ENCODE measurements at places on chromosomes 7 and 10.

DNA sequence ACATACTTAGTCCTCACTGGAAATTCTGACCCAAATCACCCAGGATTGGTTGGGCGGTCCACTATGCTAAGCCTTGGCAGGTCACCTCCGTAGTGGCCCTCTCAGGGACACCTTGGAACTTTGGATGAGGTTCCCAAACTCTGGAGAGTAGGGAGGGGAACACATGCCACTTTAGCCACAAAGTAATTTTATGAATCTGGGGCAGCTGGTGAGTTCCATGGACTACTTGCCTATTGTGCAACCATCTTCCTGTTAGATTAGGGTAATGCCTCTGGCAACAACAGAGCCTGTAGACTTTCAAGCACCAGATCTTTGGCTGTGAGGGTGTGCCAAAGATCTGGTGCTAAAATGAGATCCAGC lies 77.7 kb downstream of the ITGB8 start:
- no peak for DNase-seq

- DNase-seq = no peak
These were observed 271.7 kb downstream of the TRIL start for GRCh38 chr7:28686418-28686800.

DNA sequence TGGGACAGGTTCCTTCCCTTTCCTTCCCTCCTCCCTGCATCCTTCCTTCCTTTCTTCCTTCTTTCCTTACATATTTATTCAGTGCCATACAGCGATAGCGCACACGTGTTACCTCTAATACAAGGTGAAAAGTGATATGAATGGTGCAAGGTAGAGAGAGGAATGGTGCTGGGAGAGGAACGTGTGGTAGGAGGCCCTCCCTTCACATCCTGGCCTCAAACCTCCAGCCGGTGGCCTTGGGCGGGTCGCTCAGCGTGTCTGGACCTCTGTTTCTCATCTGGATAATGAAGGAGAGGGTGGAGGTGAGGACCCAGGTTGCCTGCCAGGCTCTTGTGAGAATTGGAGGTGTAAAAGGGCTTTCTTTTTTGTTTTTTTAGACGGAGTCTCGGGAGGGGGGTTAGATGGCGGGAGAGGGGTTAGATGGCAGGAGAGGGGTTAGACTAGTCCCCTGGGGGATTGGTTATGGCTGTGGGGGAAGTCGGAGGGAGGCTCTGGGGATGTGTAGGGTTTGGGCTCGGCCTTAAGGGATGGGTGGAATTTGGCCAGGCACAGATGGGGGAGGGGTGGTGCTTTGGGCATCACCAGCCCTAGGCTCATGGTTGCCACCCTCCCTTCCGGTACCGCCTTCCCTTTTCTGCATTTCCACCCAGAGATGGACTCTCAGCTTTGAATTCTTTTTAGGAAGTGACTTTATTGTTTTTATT lies 14.9 kb downstream of the CHST3 start:
- DNase-seq = peak; percentile 14

GRCh38 chr7:16098585-16099179 lies 322.7 kb downstream of the CRPPA start:
- DNase-seq = no peak

DNA sequence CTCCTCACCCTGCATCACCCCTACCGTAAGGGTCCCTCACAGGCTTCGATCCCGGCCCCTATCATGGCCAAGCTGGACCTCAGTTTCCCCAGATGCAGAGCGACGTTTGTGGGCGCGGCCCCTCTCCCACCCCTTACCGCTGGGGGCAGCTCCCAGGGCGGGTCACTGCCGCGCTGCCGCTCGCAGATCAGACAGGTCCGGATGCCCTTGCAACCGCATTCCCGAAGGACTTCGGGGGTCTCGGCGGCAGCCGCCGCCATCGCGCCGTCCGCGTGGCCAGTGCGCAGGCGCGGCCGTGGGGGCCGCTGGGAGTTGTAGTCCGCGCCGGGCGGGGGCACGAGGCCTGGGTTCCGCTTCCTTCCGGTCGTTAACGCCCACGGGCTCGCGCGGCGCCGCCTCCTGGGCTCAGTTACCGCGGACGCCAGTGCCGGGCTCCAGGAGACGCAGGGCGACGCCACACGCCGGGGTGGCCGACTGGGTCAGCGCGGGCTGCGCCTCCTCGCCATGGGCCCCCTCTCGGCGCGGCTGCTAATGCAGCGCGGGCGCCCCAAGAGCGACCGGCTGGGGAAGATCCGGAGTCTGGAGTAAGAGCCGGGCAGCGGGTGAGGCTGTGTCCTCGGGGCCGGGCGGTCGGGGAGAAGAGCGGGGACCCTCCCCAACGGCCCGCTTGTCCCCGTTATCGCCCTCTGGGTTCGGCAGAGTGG lies at the start of the genes ALKBH4 and LRWD1:
TSS of gene ALKBH4 (minus strand) at position 287 of the 704 bp plus-strand sequence. CDS start at position 260, 27 bp downstream.
TSS of gene LRWD1 (plus strand) at position 408 of the 704 bp plus-strand sequence. CDS start at position 505, 97 bp downstream.
- DNase-seq = peak; percentile 99

DNA sequence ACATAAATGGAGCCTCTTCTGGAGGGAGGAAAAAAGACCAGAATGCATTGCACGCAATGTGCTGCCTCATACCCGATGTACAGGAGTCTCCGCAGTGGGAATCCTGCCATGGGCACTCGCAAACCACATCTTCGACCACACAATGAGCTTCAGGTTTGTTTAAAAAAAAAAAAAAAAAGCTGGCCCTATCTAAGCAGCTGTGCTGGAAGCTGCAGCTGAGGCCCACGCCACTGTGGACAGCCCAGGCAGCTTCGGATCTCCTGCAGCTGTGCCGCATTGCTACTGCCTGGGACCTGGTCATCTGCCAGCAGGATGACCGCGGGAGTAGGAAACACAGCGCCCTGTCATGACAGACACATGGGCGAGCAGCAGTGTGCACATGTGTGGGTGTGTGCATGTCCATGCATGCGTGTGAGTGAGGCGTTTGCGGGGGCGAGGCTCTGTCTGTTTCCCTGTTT lies 26.0 kb downstream of the EN2 start:
- DNase-seq = peak; percentile 50

GRCh38 chr7:116265881-116266280 lies 55.5 kb downstream of the TES start:
- no peak for DNase-seq

- DNase-seq = no peak
These were observed 277.3 kb downstream of the SDK1 start for GRCh38 chr7:3578399-3578798.

DNA sequence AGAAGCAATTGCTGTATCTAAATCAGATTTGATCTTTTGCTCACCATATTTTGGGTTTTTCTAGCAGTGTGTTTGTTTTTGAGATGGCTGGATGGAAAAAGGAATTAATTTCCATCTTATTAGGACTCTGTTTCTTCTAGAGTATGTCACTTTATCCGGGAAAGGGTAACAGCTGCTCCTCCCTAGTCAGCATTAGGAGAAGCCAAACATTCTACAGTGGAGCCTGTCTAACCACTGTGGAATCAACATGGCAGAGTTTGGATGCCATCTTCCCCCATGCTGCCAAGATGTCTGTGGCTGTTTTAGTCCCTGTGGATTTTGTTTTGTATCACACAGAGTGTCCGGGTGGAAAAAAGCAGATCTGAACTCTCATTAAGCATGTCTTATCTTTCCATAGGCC lies 16.0 kb upstream of the LMOD2 start:
- no peak for DNase-seq

- DNase-seq = no peak
These were observed 71.5 kb downstream of the ST7 start for GRCh38 chr7:117024811-117025210.

DNA sequence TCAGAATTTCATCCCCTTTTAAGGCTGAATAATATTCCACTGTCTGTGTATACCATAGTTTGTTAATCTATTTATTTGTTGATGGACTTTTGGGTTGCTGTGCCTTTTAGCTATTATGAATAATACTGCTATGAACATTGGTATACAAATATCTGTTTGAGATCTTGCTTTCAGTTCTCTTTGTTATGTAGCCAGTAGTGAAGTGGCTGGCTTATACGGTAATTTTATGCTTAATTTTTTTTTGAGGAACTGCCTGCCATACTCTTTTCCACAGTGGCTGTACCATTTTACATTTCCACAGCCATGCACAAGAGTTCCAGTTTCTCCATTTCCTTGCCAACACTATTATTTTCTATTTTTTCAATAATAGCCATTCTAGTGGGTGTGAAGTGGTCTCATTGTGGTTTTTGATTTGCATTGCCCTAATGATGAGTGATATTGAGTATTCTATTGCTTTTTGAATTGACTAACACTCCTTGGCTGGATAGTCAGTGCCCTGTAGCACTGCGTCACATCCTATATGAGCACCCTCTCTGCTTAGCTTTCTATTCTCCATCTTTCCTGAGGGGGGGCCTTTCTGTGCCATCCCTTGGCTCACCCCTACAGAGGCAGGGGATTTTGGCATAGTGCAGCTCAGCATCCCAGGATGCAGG lies 29.4 kb upstream of the RAPGEF5 start:
- no peak for DNase-seq

- no peak for DNase-seq
These were observed 23.4 kb downstream of the SNX8 start for GRCh38 chr7:2290877-2291276.

DNA sequence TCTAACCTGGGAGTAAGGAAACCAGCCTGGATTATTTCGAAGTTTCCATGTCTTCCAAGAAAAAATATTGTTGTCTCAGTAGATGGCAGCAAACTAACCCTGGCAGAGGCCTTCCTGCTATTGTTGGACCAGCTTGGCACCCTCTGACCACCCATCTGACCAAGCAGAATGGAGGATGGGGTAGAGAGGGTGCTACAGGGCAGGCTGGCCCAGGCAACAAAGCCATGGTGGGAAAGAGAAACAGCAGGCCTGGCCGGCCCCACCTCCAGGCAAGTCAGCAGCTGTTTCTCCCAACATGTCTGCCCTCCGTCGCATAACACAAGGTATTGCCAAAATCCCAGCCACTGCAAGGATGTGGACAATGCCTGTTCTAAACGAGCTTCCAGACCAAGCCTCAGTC lies 95.0 kb downstream of the FAM53B start:
- peak; percentile 93 for DNase-seq

GRCh38 chr7:41566581-41566980 lies 136.3 kb downstream of the INHBA start:
- no peak for DNase-seq

DNA sequence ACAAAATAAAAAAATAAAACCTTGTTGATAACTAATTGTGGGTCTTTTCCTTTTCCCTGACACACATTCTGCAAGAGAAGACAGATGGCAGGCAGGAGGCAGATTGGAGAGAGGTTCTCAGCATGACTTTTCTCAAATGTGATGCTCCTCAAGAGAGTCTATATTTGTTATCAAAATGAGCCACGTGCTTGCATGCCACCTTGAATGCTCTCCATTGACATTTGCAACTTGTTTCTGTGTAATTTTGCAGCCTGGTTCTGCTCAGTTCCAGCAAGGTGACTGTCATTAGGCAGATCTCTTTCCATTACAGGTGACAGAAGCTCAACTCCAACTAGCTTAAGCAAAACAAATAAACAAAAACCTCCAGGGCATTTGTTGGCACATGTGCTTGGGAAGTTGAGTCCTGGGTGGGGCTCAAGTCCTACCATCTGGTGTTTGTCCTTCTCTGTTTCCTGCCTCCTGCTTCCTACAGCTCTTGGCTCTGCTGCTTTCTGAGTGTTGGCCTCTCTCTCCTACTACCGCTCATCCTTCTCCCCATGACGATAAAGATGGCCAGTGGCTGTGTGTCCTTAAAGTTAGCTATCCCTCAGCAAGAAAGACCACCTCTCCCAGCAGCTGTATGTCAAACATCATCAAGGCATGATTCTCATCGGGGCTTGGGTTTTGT lies 56.7 kb downstream of the GRK5 start:
- DNase-seq = peak; percentile 24

DNA sequence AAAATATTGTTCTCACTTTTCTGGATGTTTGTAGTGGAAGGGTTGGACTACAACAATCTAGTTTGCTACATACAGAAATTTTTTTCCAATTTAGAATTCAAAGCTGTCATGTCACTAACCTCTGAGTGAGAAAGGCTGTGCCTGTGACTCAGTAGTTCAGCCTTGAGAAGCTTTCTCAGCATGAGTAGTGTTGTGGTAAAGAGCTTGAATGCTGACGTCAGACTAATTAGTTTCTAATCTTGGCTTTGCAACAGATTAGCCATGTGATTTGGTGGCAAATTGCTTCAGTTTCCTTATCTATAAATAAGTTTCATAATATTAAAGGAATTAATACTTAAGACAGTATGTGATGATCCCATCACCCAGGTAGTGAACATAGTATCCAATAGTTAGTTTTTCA lies 83.8 kb downstream of the ABCA13 start:
- DNase-seq = no peak

GRCh38 chr10:23051855-23052331 lies 43.5 kb upstream of the MSRB2 start:
- no peak for DNase-seq

DNA sequence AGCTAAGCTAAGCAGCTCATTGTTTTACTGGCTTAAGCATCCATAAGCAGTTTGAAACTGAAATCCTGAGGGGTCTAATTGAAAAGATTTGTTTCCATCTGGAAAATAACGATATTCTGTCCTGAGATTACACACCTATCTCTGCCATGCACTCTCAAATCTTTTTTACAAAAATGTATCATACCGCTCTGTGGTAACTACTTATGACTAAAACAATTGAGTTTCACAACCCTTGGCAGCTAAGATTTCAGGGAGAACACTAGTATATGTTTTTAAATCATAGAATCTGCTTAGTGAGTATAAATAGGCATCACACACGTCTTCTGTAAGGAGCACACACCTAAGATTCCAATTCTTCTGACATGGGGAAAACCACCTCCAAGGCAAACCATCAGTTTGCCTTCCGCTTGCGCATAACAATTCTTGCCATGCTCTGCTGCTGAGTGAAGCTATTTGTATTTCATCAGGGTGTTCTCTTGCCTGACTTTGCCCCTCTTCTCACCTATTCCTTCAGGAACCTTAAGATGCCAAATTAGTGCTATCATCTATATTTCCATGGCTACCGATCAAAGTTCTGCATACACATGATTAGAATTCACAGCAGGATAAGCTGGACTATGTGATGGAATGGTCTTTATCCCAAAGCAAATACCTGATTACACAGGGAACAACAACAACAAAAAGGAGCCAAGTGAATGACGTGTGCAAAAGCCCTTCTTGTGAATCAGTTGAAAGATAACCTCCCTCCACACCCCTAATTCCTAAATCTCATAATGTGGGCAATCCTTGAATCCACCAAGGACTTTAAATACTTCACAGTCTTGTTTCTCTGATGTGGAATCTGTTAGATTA lies 40.9 kb downstream of the PRPF18 start:
- no peak for DNase-seq

GRCh38 chr10:76082232-76082631 lies 650.8 kb downstream of the LRMDA start:
- DNase-seq = no peak

DNA sequence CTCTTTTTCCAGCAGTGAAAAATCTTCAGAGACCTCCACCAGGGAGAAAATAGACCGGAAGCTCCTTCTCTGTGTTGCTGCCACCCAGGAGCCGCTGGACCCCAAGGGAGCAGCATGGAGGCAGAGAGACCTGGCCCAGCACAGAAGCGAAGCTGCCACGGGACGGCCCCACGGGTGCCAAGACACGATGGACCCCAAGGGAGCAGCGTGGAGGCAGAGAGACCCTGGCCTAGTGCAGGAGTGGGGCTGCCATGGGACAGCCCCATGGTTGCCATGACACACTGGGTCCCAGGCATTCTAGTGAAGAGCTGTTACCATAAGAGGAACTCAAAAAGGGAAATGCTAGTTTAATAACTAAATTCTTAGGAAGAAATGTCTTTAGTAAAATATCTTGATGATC lies 186.3 kb downstream of the PTPRN2 start:
- DNase-seq = no peak

Measured in posterior cingulate gyrus (tissue), 11 donors.